ENCODE measurements at places on chromosomes 3 and 15.
A peak's percentile ranks its signal among the peaks of the same experiment; 100 is the strongest.

- DNase-seq, result no peak
These were observed 87.3 kb upstream of the FAN1 start for GRCh38 chr15:30816430-30816829.

GRCh38 chr3:128152419-128153155 is 694 bp upstream of the EEFSEC start:
- DNase-seq, result peak; percentile 71

GRCh38 chr3:172224560-172225214 is 185.3 kb downstream of the FNDC3B start:
- DNase-seq, result peak; percentile 26

DNA sequence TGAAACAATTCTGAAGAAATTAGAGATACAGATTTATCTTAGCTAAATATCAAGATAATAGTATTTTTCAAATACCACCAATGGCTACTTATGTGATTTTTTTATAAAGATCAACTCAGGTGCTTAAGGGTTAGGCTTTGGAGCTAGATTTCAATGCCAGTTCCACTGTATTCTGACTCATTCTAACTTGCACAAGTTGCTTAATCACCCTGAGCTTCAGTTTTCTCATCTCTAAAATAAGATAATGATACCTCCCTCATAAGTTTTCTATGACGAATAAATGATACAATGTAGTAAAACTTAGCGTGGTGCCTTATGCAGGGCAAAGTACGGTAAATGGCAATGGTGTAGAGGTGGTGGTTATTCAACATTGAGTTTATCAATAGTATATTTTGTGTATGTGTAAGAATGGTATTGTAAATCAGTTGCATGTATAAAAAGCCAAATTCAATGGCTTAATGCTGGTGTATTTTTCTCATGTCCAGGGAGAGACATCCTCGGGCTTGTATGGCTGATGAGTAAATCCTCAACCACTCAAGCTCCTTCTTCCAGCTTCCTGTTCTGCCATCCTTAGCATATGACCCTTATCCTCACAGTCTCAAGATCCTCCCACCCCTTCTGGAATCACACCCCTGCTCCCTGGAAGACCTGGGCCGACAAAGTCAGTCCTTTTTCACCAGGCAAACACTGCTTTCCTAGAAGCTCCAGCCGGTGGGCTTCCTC is 505.9 kb upstream of the CFAP20DC start:
- no peak for DNase-seq

GRCh38 chr3:153130312-153130977 is 31.6 kb upstream of the RAP2B start:
- DNase-seq, result no peak

DNA sequence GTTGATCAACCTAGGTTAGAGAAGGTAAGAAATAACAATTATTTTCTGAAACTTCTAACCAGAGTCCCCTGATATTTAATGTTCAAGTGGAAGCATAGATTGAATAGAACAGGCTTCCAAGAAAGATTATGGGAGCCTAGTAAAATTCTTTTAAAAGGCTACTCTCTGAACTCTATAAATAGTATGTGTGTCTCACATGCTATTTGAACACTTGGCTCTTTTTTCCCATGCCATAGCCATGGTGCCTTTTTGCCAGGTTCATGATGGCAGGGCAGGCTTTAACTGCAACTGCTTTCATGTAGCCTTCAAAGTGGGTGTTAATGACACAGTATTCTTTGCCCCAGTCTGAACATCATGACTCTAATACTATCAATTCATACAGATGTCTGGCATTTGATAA is 22.9 kb upstream of the STRIT1 start:
- DNase-seq, result no peak

DNA sequence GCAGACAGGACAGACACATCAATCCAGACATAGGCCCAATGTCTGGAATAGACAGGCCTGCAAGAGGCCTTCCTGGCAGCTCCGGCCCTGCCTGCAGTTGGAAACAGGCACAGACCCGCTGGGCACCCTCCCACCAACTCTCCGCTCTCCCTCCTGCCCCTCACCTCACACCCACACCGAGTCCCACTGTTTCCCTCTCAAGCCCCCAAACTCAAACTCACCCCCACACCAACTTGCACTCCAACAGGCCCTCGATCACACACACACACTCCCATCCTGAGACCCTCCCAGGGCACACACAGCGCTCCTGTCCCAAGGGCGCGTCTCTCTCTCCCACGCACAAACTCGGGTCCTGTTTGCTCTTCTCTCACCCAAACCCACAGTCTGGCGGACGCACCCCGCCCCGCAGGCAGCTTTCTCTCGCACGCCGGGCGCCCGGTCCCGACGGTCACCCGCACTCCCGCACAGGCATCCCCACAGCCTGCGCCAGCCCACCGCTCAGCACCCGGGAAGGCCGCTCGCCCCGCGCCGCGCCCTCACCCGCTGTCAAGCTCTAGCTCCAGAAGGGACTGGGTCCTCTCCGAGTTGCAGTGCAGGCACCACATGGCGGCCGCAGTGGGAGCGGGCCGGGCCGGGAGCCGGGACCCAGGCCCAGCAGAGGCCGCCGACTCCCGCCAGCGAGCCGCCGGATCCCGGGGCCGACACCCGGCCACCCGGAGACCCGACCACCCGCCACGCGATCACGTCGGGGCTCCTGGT is 106.2 kb downstream of the IQSEC1 start:
- DNase-seq, result no peak

DNA sequence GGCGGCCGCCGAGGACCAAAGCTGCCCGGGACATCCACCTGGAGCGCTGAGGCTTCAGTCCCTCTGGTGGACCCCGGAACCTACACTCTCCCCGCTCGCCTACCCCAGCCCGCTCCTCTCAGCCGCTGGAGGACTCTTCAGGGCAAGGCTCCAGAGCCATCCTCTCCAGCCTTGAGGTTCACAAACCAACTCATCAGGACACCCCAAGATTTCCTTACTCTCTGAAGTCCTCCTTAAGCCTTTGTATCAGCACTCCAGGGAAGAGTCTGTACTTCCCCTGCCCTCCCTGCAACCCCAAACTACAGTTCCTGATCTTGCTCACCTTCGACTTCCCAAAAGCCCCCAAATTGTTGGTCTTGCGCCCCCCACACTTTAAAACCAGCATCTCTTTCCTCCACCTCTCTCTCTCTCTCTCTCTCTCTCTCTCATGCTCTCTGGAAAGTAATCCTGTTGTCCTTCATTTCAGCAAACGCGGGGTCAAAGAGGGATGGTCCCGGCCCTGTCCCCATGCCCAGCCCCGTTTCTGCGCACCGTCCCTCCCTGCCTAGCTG is 438 bp downstream of the THBS1 start:
- DNase-seq, result no peak

- no peak for DNase-seq
These were observed 134.3 kb downstream of the POLQ start for GRCh38 chr3:121411523-121411922.

DNA sequence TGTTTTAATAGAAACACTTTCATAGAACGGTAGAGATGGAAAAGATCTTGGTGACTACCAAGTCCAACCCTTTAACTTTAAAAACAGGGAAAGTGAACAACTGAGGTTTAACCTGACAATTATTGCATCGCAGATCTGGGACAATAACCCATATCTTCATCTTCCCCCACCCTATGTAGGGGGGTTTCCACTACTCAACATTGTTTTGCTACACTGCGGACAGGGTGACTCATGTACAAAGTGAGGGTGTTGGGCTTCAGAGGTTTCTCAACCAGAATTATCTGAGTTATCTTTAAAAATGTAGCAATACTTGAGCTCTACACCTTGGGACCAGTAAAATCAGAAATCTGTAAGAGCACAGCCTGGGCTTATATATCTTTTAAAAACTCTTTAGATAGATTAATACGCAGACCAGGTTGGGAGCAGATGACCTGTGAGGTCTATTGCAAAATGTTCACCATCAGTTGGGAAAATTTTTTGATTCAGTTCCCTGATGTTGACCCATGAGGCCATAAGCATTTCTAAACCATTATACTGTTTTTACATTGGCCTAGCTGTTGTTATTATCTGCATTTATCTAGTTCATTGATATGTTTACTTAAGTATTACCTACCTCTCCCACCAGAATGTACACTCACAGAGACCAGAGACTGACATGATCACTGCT is 103.6 kb upstream of the ICE2 start:
- DNase-seq, result no peak

DNA sequence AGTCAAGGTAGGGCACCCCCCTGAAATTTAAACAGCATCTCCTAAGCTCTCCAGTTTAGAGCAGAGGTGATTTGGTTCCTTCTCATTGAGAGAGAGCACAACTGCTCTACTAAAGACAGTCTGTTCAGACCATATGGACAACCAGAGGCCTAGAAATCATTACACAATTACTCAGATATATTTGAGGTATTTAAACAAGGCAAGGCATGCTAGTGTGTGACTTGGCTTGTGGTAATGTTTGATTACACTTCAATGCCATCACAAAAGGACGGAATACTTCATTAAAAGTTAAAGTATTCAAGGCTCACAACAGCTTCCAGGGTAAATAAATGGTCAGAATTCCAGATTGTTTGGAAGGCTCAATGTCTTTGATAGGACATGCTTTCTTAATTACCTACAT is 110.2 kb downstream of the LRTM1 start:
- no peak for DNase-seq

DNA sequence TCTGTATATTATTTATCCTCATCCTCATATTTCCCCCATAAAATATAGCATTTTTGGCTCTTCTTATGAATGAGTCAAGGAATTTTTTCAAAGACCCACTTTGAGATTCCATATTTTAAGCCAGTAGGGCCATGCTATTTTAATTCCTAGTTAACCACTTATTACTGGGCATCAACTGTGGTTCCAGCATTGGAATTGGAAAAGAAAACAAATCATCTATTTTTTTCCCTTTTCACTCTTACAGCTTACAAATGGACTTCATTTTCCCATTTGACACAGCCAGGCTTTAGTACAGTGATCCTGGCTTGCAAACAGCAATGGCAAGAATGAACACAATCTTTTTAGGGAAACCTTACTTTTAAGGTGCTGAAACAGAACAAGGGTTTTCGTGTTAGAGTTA is 19.4 kb upstream of the PLCL2 start:
- DNase-seq, result no peak

GRCh38 chr3:168249205-168249549 is 153.5 kb upstream of the GOLIM4 start:
- no peak for DNase-seq

DNA sequence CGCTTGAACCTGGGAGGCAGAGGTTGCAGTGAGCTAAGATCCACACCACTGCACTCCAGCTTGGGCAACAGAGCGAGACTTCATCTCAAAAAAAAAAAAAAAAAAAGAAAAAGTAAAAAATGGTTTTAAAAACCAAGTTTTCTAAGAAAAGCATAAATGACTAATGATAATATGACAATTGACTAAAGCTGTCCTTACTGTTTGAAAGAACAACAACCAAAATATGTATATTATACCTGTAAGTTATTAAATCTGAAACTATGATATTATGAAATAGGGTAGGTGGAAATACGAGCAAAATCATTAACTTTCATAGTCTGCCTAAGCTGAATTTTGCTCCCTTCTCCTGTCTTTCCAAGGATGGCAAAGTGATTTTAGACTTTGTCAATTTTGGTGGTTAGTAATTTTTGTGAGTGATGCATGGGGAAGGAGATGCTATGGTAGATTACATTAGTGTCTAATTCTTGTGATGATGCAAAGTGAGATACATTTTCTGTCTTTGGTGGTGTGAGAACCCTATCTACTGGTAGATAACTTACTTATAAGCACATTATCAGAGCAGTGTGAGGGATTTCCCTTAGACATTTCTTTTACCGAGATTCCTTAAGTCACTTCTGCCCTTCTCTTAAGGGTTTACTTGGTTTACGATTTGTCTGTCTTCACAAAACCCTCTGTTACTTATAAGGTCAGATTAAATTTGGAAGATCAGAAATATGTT is 10.6 kb upstream of the CHD2 start:
- DNase-seq, result no peak

GRCh38 chr3:48524970-48525369 is 21.0 kb upstream of the SHISA5 start:
- no peak for DNase-seq

DNA sequence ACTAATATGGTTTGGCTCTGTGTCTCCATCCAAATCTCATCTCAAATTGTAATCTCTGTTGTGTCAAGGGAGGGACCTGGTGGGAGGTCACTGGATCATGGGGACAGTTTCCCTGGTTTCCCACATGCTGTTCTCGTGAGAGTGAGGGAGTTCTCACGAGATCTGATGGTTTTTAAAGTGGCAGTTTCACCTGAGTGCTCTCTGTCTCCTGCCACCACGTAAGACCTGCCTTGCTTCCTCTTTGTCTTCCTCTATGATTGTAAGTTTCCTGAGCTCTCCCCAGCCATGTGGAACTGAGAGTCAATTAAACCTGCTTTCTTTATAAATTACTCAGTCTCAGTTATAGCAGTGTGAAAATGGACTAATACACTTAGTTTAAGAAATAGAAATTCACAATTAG is 228.9 kb downstream of the CD47 start:
- DNase-seq, result no peak
